Hepatocyte (in vitro differentiated cells): ENCODE measurements at places on chromosomes 6 and 20. TPM values are rescaled to one million over a fixed set of nuclear protein-coding genes. Genes with fewer than 3 reads are reported as not detected.

FOXC1 gene
- polyA plus RNA-seq, result 0.60 and 1.1 TPM in 2 replicates

DEFB121 gene
- polyA plus RNA-seq, result not detected in 2 replicates

RBBP8NL gene
- 6.4 and 6.9 TPM in 2 replicates for polyA plus RNA-seq

PAK5 gene
- polyA plus RNA-seq, result 0.56 and 0.80 TPM in 2 replicates

DEFB132 gene
- polyA plus RNA-seq, result not detected in 2 replicates

ZBTB2 gene
- polyA plus RNA-seq, result 10.2 and 10.6 TPM in 2 replicates

ADGRG6 gene
- polyA plus RNA-seq, result 13.9 and 15.0 TPM in 2 replicates

FOXQ1 gene
- 15.1 and 25.9 TPM in 2 replicates for polyA plus RNA-seq

STX11 gene
- 0.48 and 0.84 TPM in 2 replicates for polyA plus RNA-seq

MRPS18B gene
- 59.4 and 60.9 TPM in 2 replicates for polyA plus RNA-seq

RIOK1 gene
- 19.2 and 19.6 TPM in 2 replicates for polyA plus RNA-seq

FAM209B gene
- polyA plus RNA-seq, result 0.26 TPM in 1 of 2 replicates, not detected in the other

EPB41L1 gene
- polyA plus RNA-seq, result 21.4 and 25.2 TPM in 2 replicates

KCNK5 gene
- polyA plus RNA-seq, result 6.6 and 10.7 TPM in 2 replicates

CYP21A2 gene
- 1.7 and 2.4 TPM in 2 replicates for polyA plus RNA-seq

PRICKLE4 gene
- polyA plus RNA-seq, result 0.80 and 1.3 TPM in 2 replicates

PPP1R14C gene
- polyA plus RNA-seq, result 3.8 and 5.2 TPM in 2 replicates

FAM83C gene
- polyA plus RNA-seq, result 0.10 TPM in 1 of 2 replicates, not detected in the other

POPDC3 gene
- 1.5 and 1.7 TPM in 2 replicates for polyA plus RNA-seq

CRISP2 gene
- polyA plus RNA-seq, result 0.21 TPM in 1 of 2 replicates, not detected in the other

OXT gene
- 3.4 and 4.3 TPM in 2 replicates for polyA plus RNA-seq

BPIFB2 gene
- polyA plus RNA-seq, result 0.30 and 1.0 TPM in 2 replicates

PPDPF gene
- polyA plus RNA-seq, result 330 and 333 TPM in 2 replicates

SNAP25 gene
- polyA plus RNA-seq, result 5.2 TPM in 2 replicates

TNFRSF6B gene
- 4.2 and 5.1 TPM in 2 replicates for polyA plus RNA-seq

VAPB gene
- 40.1 and 49.6 TPM in 2 replicates for polyA plus RNA-seq

DEFB129 gene
- not detected in 2 replicates for polyA plus RNA-seq

THBD gene
- 79.6 and 88.1 TPM in 2 replicates for polyA plus RNA-seq

FGD2 gene
- polyA plus RNA-seq, result 3.7 and 5.2 TPM in 2 replicates

LGSN gene
- 0.73 and 2.6 TPM in 2 replicates for polyA plus RNA-seq

GTSF1L gene
- not detected in 2 replicates for polyA plus RNA-seq

ADAM33 gene
- polyA plus RNA-seq, result 41.6 and 54.8 TPM in 2 replicates

OR2J3 gene
- polyA plus RNA-seq, result not detected in 2 replicates

LY6G6D gene
- 1.2 and 3.0 TPM in 2 replicates for polyA plus RNA-seq

CALHM4 gene
- not detected in 2 replicates for polyA plus RNA-seq
